ENCODE measurements at places on chromosomes 1 and 21. TPM values are rescaled to one million over a fixed set of nuclear protein-coding genes. Genes with fewer than 3 reads are reported as not detected.

Gene SH2D2A
- total RNA-seq: not detected

Gene AQP10
- total RNA-seq: not detected

Gene PSEN2
- 23.5 TPM for total RNA-seq

Gene SMCP
- not detected for total RNA-seq

Gene PSRC1
- total RNA-seq: 7.6 TPM

Gene GNAT2
- total RNA-seq: not detected

Gene LYST
- total RNA-seq: 36.6 TPM

Gene MAN1C1
- total RNA-seq: 1.5 TPM

Gene ADIPOR1
- total RNA-seq: 114 TPM

Gene S100A1
- total RNA-seq: not detected

Gene HAO2
- total RNA-seq: not detected

Gene MEX3A
- total RNA-seq: 1.4 TPM

Gene DEDD
- total RNA-seq: 31.9 TPM

Gene CR1L
- total RNA-seq: not detected

Gene ARHGEF11
- total RNA-seq: 24.2 TPM

Gene PCP4
- 12.7 TPM for total RNA-seq

Gene CTXND2
- not detected for total RNA-seq

Gene POGK
- 18.7 TPM for total RNA-seq

Gene PROK1
- 0.35 TPM for total RNA-seq

Gene ELAPOR1
- 0.40 TPM for total RNA-seq

Gene RGSL1
- not detected for total RNA-seq

Gene HPCA
- not detected for total RNA-seq

Gene GPATCH3
- total RNA-seq: 6.9 TPM

Gene CNR2
- total RNA-seq: not detected

Gene TMPRSS3
- total RNA-seq: not detected

Gene F11R
- total RNA-seq: 97.9 TPM

Gene MYOG
- total RNA-seq: not detected

Gene GSTM1
- not detected for total RNA-seq

Gene ATP1A4
- not detected for total RNA-seq

Gene CSRP1
- 455 TPM for total RNA-seq

Gene NTMT2
- not detected for total RNA-seq

Gene SLC1A7
- total RNA-seq: not detected

Gene TTC22
- 160 TPM for total RNA-seq

Gene FAM177B
- not detected for total RNA-seq

Gene MX1
- total RNA-seq: 29.7 TPM

Gene NBPF15
- 9.3 TPM for total RNA-seq

Gene FCRL4
- not detected for total RNA-seq

Gene LINGO4
- not detected for total RNA-seq

Gene PEF1
- total RNA-seq: 69.8 TPM

Gene PALMD
- 34.2 TPM for total RNA-seq

Gene LRP8
- total RNA-seq: 15.3 TPM

Gene HCRTR1
- not detected for total RNA-seq

Gene RGS1
- total RNA-seq: 55.9 TPM

Gene HSPA6
- total RNA-seq: 2.5 TPM

Gene TFAP2E
- 0.38 TPM for total RNA-seq

Gene CNN3
- total RNA-seq: 156 TPM

Gene CELSR2
- total RNA-seq: 36.3 TPM

Gene PKN2
- total RNA-seq: 30.3 TPM

Gene SH2D5
- total RNA-seq: 1.1 TPM

Gene GJB4
- 6.7 TPM for total RNA-seq

Gene KRTAP12-2
- total RNA-seq: not detected

Gene C1QA
- 123 TPM for total RNA-seq

Gene BSND
- total RNA-seq: not detected

Gene APOBEC4
- total RNA-seq: not detected

Gene CRYZ
- 28.6 TPM for total RNA-seq

Gene FCRL5
- 1.6 TPM for total RNA-seq
